ENCODE measurements at places on chromosomes 7 and 10.
A peak's percentile ranks its signal among the peaks of the same experiment; 100 is the strongest.

- DNase-seq = no peak
Measured at GRCh38 chr7:135361788-135362187, 128.2 kb downstream of the STRA8 start.

DNA sequence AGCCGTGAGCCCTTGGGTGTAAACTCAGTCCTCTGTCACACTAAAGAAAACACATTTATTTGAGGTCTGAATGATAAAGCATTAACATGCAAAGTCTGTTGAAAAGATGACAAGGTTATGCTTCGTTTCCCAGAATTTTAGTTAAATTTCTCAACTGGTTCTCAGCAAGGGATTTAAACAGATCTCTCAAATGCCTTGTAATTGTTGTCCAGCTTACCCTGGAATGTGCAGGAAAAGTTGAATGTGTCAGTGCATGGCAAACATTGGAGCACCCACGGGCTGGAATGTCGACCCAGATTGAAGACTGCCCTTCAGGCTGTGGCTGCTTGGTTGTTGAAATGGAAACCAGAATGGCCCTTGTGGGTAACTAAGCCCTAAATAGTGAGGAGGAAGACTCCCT lies 191.8 kb downstream of the TRIL start:
- DNase-seq = no peak

DNA sequence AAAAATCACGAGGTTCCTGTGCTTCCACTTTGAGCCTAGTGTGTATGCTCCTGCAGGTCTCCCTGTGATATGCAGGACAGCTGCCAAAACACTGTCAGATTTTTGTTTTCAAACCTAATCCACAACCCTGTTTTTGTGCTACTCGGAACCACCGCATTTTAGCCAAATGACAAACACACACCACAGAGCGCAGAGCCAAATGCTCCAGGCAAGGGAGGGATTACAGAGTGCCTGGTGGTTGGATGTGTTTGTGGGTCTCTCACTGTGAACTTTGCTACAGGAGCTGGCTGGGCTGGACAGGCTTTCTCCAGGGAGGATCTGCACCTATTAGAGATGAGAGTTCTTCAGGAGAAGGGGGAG lies 5.7 kb upstream of the RBM28 start:
- no peak for DNase-seq

DNA sequence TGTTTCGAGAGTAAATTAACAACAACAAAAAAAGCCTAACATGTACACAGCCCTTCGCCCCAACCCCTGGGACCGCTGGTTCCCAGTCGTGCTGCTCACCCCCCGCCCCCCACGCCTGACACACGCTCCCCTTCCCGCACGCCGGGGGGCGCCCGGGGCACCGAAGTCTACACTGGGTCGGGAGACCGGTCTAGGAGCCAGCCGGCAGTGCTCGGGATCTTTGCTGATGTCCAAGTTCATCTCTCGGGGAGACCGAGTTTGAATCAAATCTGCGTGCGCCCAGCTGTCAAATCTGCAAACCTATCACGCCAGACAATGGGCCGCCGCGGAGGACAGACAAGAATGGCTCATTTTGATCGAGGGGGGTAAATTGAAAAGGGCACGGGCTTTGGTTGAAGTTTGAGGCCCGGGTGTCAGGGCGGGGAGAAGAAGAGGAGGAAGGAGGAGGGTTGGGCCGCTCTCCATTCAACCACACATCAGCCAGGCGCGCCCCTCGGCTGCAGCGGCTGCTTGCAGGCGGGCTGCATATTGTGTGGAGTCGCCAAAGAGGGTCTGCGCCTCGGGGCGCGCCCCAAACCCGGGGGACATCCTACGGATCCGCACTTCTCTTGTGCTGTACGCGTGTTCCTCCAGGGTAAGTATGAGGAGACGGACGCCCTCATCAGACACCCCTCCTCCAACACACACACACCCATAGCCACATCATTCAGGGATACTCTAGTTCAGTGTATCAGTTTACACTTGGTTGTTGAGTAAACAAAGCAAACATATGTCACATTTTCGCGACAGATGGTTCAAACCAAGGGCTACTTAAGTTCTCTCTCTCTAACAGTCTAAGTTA lies 1.3 kb upstream of the GFRA1 start:
- DNase-seq = peak; percentile 58

GRCh38 chr7:101882595-101883564 lies 65.5 kb downstream of the CUX1 start:
- DNase-seq = peak; percentile 89

DNA sequence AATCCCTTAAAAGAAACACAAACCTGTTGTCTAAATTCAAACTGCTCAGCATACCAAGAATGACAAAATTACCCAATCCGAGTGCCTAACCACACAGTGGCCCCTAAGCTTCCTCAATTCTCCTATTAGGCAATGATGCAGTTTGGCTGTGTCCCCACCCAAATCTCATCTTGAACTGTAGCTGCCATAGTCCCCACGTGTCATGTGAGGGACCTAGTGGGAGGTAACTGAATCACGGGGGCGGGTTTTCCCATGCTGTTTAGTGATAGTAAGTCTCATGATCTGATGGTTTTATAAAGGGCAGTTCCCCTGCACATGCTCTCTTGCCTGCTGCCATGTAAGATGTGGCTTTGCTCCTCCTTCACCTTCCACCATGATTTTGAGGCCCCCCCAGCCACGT lies 21.9 kb downstream of the PSAP start:
- peak; percentile 69 for DNase-seq

- no peak for DNase-seq
Measured at GRCh38 chr10:91103384-91104192, 116.9 kb upstream of the PCGF5 start.

GRCh38 chr7:144632724-144633123 lies 203.1 kb downstream of the TPK1 start:
- DNase-seq = no peak

DNA sequence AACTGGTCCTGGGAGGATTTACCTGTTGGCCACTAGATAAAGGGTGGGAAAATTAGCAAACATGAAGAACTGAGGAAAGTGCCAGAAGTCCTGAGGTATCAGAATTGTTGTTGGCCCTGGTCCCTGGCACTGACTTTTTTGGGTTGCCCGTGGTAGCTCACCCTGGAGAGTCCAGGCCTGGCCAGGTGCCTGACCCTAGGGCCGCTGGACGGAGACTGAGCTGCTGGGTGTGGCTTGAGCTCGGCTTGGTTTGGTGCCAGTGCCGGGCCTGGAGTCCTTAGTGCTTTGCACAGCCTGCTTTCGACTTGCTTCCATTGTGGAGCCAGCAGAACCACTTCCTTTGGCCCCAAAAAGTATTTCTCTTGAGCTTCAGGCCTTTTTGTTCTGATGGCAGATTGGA lies 12.9 kb downstream of the MDH2 start:
- DNase-seq = peak; percentile 94

DNA sequence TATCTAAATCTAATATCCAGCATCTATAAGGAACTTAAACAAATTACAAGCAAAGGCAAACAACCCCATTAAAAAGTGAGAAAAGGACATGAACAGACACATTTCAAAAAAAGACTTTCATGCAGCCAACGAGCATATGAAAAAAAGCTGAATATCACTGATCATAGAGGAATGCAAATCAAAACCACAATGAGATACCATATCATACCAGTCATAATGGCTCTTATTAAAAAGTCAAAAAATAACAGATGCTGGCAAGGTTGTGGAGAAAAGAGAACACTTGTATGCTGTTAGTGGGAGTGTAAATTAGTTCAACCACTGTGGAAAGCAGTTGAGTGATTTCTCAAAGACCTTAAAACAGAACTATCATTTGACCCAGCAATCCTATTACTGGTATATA lies 334.4 kb upstream of the CACNA2D1 start:
- DNase-seq = no peak

- no peak for DNase-seq
Measured at GRCh38 chr7:25028370-25029021, 48.5 kb upstream of the OSBPL3 start.

GRCh38 chr7:120110169-120110568 lies 162.8 kb upstream of the KCND2 start:
- no peak for DNase-seq

DNA sequence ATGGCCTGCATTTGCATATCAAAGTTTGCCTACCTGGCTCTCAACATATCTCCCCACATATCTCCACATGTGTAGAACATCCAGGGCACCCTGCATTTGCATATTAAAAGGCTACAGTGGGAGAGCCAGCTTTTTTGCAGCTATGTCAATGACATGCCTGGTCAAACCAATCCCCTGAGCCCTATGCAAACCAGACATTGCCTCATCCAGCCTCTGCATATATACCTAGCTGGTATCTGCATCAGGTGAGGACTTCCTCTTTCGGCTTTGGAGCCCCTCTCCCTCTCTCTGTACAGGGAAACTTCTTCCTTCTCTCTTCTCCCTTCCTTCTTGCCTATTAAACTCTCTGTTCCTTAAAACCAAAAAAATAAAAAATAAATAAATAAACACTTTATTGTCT lies 142.7 kb upstream of the STEAP4 start:
- DNase-seq = no peak
